ENCODE measurements at places on chromosomes 4 and X.

DNA sequence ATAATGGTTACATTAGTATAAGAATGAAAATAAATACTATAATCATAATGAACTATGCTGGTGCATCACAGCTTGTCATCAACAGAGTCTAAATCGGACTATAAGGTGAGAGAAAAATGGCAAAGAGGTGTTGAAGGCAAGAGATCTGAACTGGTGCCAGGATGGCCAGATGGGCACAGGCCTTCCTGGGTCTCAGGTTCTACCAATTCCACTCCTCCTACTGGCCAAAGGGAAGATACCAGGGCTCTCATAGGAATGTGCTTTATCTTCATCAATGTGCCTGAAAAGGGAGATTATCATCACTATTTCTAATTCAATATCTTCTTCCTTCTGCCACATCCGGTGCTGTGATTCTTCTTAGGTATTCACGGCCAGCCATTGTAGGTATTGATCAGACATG lies 107.6 kb downstream of the GASK1B start:
- no peak for DNase-seq

DNA sequence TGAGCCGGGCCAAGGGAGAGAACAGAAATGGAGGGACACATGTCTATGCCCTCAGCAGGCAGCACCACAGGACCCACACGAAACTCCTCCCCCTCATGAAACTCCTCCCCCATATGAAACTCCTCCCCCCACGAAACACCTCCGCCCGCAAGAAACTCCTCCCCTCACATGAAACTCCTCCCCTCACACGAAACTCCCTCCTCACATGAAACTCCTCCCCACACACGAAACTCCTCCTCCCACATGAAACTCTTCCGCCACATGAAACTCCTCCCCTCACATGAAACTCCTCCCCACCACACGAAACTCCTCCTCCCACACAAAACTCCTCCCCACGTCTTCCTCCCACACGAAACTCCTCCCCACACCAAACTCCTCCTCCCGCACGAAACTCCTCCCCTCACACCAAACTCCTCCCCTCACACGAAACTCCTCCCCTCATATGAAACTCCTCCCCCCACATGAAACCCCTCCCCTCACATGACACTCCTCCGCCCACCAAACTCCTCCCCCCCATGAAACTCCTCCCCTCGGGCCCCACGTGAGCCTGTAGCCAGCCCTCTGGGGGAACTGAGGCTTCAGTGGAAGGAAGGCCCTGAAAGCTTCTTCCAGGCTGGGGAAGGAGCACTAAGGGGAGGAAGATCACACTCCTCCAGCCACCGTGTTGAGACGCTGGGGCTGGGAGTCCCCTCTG lies 15.2 kb downstream of the ADRA2C start:
- no peak for DNase-seq

- no peak for DNase-seq
Observed at GRCh38 chrX:3717742-3718420, 4.4 kb upstream of the PRKX start.

- DNase-seq: peak; percentile 43
Observed at GRCh38 chr4:8308856-8309771, 39.6 kb downstream of the HTRA3 start.

GRCh38 chr4:64682946-64683345 lies 273.7 kb upstream of the TECRL start:
- no peak for DNase-seq

- no peak for DNase-seq
Observed at GRCh38 chr4:76691807-76692582, 205.9 kb downstream of the SOWAHB start.

- DNase-seq: no peak
Observed at GRCh38 chr4:148901075-148901705, 459.0 kb upstream of the NR3C2 start.

DNA sequence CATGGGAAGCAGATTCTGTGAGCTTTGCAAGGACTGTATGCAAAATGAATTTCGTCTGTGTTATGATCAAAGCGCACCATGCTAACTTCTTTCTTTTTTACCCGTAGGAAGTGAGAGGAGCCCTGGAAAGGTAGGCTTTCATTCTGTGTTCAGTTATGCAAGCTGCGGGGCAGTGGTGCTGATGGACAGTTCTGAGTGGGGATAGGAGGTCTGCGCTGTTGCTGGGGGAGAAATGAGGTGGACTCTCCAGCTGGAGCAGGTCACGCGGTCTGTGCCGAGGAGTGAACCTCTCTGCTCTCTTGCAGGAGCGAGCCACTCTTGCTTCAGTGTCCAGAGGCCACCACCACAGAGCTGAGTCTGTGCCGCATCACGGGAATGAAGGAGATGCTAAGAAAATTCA lies 4.5 kb downstream of the TRIML1 start:
- no peak for DNase-seq

DNA sequence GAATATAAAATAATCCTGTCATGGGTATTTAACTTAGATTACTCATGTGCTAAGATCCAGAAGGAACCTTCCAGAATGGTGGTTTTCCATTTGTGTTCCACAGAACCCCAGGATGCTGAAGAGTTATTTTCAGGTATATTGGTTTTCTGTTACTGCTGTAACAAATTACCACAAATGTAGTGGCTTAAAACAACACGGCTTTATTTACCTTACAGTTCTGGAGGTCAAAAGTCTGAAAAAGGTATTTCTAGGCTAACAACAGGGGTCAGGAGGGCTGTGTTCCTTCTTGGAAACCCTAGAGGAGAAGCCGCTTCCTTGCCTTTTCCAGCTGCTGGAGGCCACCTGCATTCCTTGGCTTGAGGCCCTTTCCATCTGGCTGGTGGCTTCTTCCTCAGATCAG lies 57.9 kb upstream of the HPSE start:
- no peak for DNase-seq

- DNase-seq: no peak
Observed at GRCh38 chr4:14262221-14262620, 634.7 kb upstream of the BOD1L1 start.

DNA sequence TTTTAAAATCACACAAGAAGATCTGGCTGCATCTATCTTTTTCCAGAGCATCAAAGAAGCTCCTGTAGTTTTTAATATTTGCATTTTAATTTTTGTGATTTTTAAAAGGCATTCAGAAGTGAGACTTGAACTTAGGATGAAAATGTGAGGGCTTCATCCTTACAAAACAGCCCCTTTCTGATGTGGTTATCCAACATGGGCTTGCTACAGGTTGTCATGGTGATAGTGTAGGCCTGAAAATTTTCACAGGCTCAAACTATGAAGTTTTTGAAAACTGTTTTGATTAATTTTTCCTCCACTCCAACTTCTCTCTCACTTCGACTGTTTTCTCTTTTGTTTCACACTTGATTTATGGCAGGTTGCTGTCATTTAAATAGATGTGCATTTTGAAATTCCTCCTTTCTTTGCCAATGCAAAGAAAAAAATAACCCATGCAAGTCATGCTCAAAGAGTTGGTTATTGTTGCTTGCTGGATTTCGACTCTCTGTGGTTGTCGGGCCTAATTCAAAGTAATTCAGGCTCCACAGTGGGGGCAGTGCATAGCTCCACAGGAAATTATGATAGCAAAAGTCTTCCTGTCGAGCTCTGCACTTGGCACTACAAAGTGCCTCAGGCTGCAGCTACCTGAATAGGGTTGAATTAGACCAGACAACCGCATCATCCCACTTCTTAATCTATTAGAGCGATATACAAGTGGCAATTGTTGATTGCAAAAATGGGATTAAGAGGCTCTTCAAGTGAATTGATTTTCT lies 201.0 kb upstream of the GPR101 start:
- DNase-seq: no peak

- DNase-seq: peak; percentile 60
Observed at GRCh38 chr4:78529569-78530209, 21.9 kb upstream of the ANXA3 start.

DNA sequence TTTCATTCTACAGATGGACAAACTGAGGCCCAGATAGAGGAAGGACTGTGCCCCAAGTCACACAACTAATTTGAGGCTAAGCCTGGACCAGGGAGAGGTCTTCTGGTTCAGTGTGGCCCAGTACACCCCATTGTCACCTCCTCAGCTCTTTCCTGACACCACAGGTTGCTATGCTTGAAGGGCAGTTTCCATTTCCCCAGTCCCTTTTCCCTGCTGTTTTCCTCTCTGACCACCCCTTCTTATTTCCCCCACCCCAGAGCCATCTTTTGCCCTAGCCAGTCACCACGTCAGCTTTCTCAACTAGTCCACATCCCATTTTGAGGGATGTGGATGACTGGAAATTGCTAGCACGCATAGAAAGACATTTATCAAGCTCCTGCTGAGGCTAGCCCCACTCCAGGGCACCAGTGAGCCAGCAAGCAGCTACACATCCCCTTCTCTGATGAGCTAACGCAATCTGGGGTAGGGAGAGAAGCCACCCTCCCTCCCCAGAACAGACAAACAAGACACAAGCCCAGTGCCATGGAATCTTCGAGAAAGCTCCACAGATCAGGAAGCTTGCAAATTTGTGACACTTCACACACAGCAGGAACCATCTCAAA lies 1.3 kb downstream of the GABRE start:
- no peak for DNase-seq

GRCh38 chrX:14038375-14039085 lies 8.8 kb upstream of the GEMIN8 start:
- DNase-seq: no peak

GRCh38 chrX:50483283-50483682 lies 12.7 kb upstream of the DGKK start:
- no peak for DNase-seq

DNA sequence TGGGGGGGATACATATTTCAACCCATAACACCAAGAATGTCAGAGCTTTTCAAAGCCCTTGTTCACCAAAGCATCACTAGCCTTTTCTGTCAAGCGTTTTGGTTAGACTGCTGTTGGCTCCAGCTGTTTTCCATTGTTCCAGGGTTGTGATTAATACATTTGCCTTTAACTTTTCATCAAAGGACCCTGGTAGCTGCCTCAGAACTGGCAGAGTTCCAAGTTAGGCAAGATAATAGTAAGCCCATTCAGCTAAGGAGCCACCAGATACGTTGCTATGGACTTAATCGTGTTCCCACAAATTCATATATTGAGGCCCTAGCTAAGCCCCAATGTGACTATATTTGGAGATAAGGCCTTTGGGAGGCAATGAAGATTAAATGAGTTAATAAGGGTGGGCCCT lies 37.1 kb downstream of the ENOPH1 start:
- DNase-seq: no peak

- DNase-seq: no peak
Observed at GRCh38 chrX:37767430-37767829, 12.4 kb upstream of the CYBB start.

GRCh38 chrX:115229337-115230003 lies 4.4 kb downstream of the LRCH2 start:
- DNase-seq: no peak

GRCh38 chrX:29947225-29947624 lies 268.1 kb upstream of the MAGEB2 start:
- no peak for DNase-seq

DNA sequence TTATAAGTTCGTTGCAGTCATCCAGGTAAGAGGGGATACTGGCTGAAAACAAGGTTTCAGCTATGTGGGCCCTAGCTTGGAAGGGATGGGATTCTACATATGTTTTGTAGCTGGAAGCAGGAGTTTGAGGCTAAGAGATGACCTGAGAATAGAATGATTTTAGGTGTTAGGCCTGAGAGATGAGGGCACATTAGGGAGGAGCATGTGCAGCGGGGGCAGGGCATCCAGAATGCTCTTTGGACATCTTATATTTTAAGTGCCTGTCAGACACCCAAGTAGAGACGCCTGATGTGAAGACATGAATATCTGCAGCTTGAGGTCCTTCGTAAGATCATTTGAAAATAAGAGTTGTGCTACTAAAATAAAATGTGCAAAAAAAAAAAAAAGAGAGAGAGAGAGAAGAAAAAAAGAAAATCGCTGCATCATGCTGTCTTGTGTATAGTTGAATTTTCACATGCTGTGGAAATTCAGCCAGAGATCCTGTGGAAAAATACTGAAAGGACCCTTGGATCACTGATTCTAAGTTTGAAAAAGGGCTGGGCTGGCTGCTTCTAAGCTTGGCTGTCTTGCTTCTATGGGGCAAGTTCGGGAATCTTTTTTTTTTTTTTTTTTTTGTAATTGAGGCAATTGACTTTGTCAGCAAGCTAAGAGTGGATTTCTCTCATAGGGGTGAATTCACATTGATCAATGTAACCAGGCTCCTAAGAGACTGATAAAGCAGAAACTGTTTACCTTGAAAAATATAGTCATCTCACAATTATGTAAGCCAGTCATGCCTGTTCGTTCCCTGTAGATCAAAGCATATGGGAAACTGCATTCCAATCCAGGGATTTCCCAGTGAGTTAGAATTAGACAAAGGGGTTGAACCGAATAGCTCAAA lies 341.0 kb upstream of the GATB start:
- DNase-seq: no peak

DNA sequence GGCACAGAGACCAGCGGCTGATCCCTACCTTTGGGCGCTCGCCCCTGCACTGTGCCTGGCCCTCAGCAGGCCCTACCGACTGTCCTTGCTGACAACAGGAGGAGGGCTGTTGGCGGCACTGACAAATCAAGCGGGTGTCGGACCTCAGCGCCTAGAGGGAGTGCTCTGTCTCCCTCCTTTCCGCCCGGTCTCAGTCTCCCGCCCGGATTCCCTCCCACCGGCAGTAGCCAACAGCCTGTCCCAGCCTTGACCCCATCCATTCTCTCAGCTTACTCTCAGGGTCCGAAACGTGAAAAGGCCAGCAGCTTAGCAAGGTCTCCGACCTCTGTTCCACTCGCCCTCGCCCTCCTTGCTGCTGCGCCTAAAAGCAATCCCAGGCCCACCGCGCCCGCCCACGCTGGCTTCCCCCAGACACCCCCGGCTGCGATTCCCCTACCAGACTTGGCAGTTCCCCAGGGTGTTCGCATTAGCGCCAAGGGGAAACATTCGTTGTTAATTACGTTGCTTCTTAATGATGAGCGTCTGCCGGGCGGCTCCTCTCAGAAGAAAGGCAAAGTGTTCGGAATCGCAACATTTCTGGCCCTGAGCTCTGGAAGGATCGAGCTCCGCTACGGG lies 96.2 kb downstream of the SOWAHB start:
- DNase-seq: no peak

- DNase-seq: peak; percentile 21
Observed at GRCh38 chrX:76454456-76454927, 27.0 kb downstream of the MAGEE1 start.

DNA sequence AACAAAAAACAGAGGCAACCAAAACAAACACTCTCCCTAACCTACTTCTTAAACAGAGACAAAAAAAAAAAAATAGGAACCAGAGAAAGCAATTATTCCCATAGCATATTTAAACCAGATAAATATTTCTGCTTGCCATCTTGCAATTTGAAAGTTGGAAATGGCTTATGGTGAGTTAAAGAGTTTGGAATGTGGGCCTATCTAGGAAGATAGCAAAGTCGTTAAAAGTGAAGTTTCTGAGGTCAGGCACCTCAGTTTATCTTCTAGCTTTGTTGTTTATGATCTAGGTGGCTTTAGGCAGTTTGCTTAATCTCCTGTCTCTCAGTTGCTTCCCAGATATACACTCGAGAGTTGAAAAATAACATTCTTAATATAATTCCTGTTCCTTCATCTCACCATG lies 284.2 kb downstream of the KCNIP4 start:
- DNase-seq: no peak

Measured in AG20443 (cell line).